ENCODE measurements at places on chromosomes 6 and 20. TPM values are rescaled to one million over a fixed set of nuclear protein-coding genes. Genes with fewer than 3 reads are reported as not detected.

GRCh38 chr6:160962835-160963623 is 28.5 kb upstream of the MAP3K4 start:
- H3K36me3 ChIP-seq: no peaks in the 10 kb centered on the region
- no peaks in the 10 kb centered on the region for H3K27me3 ChIP-seq
- no peak overlapping the region for H3K27ac ChIP-seq
- H3K4me3 ChIP-seq: no peak overlapping the region
- H3K4me1 ChIP-seq: no peaks in the 10 kb centered on the region

DNA sequence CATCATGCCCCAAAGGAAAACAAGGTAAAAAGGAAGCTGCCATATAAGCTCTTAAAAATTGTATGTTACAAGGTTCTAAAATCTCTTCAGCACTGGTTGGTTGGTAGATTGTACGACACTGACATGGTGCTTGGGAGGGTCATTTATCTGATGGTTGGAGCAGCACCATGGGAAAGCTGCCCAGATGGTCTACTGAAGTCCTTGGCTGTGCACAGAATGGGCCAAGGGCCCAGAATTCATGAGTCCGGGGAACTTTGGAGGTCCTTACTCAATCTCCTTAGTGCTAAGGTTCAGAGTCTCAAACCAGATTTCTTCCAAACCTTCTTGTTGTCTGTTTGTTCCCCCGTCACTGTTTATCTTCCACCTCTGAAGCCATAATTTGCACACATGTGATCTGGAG is 314.4 kb downstream of the ESR1 start:
- no peak for DNase-seq
- H3K4me1 ChIP-seq: no peaks in the 10 kb centered on the region

DNA sequence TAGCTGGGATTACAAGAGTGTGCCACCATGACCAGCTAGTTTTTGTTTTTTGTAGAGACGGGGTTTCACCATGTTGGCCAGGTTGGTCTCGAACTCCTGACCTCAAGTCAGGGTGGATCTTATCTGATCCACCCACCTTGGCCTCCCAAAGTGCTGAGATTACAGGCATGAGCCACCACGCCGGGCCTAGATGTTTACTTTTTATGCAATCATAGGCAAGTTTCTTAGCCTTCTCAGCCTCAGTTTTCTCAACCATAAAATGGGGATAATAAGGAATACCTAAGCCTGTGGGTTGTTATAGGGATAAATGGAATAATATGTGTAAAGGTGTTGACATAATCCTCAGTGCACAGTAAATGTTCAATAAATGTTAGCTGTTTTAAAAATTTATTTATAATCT is 9.8 kb downstream of the SPATS1 start:
- peaks cover 8% of the 10 kb centered on the region for H3K27me3 ChIP-seq
- no peak for DNase-seq
- no peak overlapping the region for H3K4me3 ChIP-seq
- H3K27ac ChIP-seq: no peak overlapping the region
- no peaks in the 10 kb centered on the region for H3K36me3 ChIP-seq

DNA sequence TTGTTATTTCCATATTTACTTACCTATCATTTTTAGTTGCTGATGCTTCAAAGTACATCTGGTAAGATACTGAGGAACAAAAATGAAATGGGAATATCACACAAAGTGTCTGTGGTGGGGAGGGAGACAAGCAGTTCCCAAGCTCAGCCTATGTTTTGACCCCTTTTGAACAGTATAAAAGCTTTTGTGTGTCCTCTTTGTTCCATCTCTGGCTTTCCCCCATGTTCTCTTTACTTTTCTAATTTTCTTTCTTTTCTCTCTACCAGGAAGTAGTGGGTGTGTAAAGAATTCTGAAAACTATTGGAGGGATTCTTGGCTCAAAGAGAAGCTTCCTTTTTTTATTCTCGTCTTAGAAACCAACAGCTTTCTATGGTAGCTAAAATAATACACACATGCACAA is 7.4 kb downstream of the TAAR2 start:
- H3K27ac ChIP-seq: no peak overlapping the region
- H3K4me3 ChIP-seq: no peak overlapping the region
- no peaks in the 10 kb centered on the region for H3K4me1 ChIP-seq
- DNase-seq: no peak

GRCh38 chr20:64051561-64052325 is 2.3 kb upstream of the SOX18 start:
- H3K27me3 ChIP-seq: peaks cover 85% of the 10 kb centered on the region
- no peaks in the 10 kb centered on the region for H3K36me3 ChIP-seq
- H3K27ac ChIP-seq: no peak overlapping the region
- no peak overlapping the region for H3K4me3 ChIP-seq

- no peaks in the 10 kb centered on the region for H3K36me3 ChIP-seq
- no peaks in the 10 kb centered on the region for H3K27me3 ChIP-seq
- no peak overlapping the region for H3K27ac ChIP-seq
- H3K4me1 ChIP-seq: no peaks in the 10 kb centered on the region
- DNase-seq: no peak
These were observed 3.7 kb upstream of the SIRPA start for GRCh38 chr20:1891263-1892118.

DNA sequence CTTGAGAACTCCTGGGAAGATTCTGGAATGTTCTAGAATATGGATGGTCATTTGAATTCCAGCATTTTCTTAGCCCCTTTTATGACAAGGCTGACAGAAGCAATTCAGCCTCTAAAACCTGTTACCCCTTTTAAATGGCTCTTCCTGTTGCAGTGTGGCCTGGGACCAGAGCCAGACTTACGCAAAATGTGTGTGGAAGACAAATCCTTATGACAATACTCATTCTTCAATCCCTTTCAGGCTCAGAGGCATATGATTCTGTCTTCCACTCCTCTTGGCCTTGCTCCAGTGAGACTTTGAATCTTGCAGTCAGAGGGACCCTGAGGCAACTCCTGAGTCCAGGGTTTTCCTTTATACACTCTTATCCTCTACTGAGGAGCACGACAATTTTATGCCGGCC is 287.0 kb downstream of the CLIC5 start:
- no peaks in the 10 kb centered on the region for H3K27me3 ChIP-seq
- DNase-seq: no peak
- H3K4me3 ChIP-seq: no peak overlapping the region

DNA sequence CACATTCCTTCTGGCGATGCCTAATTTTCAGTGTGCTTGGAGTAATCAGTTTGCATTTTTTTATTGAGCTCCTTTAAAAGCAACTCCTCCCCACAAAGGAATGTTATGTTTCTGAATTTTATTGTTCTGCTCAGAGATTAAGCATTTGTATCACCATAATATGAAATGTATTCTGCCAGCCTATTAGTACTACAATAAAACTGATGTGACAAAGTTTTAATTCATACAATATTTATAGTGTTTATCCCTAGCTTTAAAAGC is 236.9 kb upstream of the ASCC3 start:
- no peak overlapping the region for H3K27ac ChIP-seq
- no peaks in the 10 kb centered on the region for H3K27me3 ChIP-seq
- H3K4me3 ChIP-seq: no peak overlapping the region

GRCh38 chr6:129513471-129513870 is 196.5 kb downstream of the ARHGAP18 start:
- H3K4me3 ChIP-seq: no peak overlapping the region
- H3K27ac ChIP-seq: no peak overlapping the region
- no peaks in the 10 kb centered on the region for H3K36me3 ChIP-seq
- no peaks in the 10 kb centered on the region for H3K27me3 ChIP-seq

The IPCEF1 gene
- 57.6 TPM for total RNA-seq

- no peak for DNase-seq
- no peaks in the 10 kb centered on the region for H3K36me3 ChIP-seq
- H3K4me1 ChIP-seq: no peaks in the 10 kb centered on the region
- no peaks in the 10 kb centered on the region for H3K27me3 ChIP-seq
- H3K27ac ChIP-seq: no peak overlapping the region
- no peak overlapping the region for H3K4me3 ChIP-seq
These were observed 48.0 kb upstream of the COL10A1 start for GRCh38 chr6:116173928-116174327.

The DNMT3B gene
- total RNA-seq: 0.80 TPM

- no peak overlapping the region for H3K4me3 ChIP-seq
- no peaks in the 10 kb centered on the region for H3K27me3 ChIP-seq
- H3K4me1 ChIP-seq: no peaks in the 10 kb centered on the region
- no peaks in the 10 kb centered on the region for H3K36me3 ChIP-seq
These were observed 35.6 kb downstream of the ADGRF4 start for GRCh38 chr6:47733879-47734558.

GRCh38 chr6:107632381-107633136 is 142.6 kb downstream of the SOBP start:
- no peak overlapping the region for H3K27ac ChIP-seq
- H3K4me3 ChIP-seq: no peak overlapping the region
- no peak for DNase-seq
- no peaks in the 10 kb centered on the region for H3K36me3 ChIP-seq
- H3K27me3 ChIP-seq: peaks cover 28% of the 10 kb centered on the region

DNA sequence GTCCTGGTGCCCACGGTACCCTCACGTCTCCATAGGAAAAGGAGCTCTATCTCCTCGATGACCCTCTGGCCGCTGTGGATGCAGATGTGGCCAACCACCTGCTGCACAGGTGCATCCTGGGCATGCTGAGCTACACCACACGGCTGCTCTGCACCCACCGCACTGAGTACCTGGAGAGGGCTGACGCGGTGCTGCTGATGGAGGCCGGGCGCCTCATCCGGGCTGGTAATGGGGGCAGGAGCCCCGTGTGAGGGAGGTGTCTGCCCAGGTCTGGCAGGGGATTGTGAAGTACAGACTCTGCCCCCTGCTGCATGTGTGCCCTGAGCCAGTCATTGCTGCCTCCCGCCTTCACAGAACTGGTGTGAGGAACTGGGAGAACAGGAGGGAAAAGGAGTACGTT is 12.4 kb downstream of the DLK2 start:
- H3K36me3 ChIP-seq: peaks cover 69% of the 10 kb centered on the region
- no peak overlapping the region for H3K27ac ChIP-seq
- no peaks in the 10 kb centered on the region for H3K4me1 ChIP-seq
- no peak overlapping the region for H3K4me3 ChIP-seq

- H3K4me1 ChIP-seq: no peaks in the 10 kb centered on the region
- no peaks in the 10 kb centered on the region for H3K36me3 ChIP-seq
- H3K4me3 ChIP-seq: no peak overlapping the region
- DNase-seq: no peak
- H3K27ac ChIP-seq: no peak overlapping the region
These were observed 254.8 kb downstream of the CDC5L start for GRCh38 chr6:44642349-44642748.

- no peaks in the 10 kb centered on the region for H3K4me1 ChIP-seq
- no peaks in the 10 kb centered on the region for H3K36me3 ChIP-seq
- DNase-seq: no peak
- no peaks in the 10 kb centered on the region for H3K27me3 ChIP-seq
These were observed 806 bp downstream of the HLA-DOB start for GRCh38 chr6:32815996-32816395.

DNA sequence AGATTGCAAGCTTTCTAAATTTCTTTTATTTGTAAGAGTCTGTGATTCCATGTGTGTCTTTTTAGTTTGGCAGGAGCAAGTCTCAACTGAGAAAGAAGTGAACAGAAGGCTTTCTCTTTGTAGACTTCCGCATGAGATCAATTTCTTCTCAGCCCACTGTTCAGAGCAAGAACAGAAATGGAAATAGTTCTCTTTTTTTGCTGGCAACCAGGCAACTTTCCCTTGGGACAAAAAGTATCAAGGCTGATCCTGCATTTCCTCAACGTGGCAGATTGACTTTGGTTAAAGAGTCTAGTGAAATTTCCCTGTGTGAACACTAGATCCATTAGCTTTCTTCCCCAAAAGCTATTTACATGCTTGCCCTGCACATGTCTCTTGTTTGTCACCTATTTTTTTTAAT is 46.8 kb upstream of the JAG1 start:
- no peaks in the 10 kb centered on the region for H3K27me3 ChIP-seq
- no peaks in the 10 kb centered on the region for H3K4me1 ChIP-seq
- no peaks in the 10 kb centered on the region for H3K36me3 ChIP-seq

The CTNNBL1 gene
- total RNA-seq: 48.8 TPM

The ZNF341 gene
- 4.6 TPM for total RNA-seq

DNA sequence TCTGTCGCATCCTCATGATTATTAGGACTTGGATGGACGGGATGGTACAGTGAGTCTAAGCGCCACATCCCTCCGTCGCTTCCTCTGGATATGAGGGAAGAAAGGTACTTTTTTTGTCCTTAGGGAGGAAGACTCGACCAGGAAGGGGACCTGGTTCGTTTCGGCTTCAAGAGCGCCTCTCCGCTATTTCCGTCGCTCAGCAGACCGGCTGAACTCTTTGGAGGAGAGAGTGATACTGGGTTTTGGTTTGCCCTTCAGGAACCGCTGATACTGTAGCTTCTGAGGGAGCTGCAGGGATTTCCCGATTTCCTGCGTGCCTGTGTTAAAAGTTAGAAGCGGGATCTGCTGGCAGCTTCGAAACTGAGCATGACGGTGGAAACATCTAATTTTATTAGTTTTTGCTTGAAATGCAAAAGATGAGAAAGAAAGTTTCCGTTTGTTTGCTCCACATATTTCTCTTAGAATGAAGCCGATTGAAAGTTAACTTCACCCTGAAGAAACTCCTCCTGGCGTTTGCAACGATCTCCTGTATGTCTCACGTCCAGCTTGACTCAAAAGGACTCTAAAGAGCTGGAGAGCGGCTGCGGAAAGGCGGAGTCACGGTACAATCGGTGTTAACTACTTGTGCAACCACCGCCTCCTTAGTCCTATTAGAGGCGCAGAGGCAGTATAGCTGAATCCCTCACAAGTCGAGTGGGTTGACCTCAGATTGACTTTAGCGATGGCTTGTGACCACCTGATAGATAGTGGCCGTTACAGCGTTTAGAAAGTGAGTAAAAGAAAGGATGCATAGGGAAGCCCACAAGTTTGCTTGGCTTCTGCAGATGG is 129.4 kb downstream of the TRIM27 start:
- H3K36me3 ChIP-seq: no peaks in the 10 kb centered on the region
- peaks cover 56% of the 10 kb centered on the region for H3K27me3 ChIP-seq
- no peak for DNase-seq
- H3K4me1 ChIP-seq: no peaks in the 10 kb centered on the region

GRCh38 chr6:121354764-121355163 is 20.5 kb upstream of the TBC1D32 start:
- no peaks in the 10 kb centered on the region for H3K36me3 ChIP-seq
- DNase-seq: no peak
- peaks cover 4% of the 10 kb centered on the region for H3K27me3 ChIP-seq
- H3K4me3 ChIP-seq: no peak overlapping the region
- H3K4me1 ChIP-seq: no peaks in the 10 kb centered on the region
- no peak overlapping the region for H3K27ac ChIP-seq

DNA sequence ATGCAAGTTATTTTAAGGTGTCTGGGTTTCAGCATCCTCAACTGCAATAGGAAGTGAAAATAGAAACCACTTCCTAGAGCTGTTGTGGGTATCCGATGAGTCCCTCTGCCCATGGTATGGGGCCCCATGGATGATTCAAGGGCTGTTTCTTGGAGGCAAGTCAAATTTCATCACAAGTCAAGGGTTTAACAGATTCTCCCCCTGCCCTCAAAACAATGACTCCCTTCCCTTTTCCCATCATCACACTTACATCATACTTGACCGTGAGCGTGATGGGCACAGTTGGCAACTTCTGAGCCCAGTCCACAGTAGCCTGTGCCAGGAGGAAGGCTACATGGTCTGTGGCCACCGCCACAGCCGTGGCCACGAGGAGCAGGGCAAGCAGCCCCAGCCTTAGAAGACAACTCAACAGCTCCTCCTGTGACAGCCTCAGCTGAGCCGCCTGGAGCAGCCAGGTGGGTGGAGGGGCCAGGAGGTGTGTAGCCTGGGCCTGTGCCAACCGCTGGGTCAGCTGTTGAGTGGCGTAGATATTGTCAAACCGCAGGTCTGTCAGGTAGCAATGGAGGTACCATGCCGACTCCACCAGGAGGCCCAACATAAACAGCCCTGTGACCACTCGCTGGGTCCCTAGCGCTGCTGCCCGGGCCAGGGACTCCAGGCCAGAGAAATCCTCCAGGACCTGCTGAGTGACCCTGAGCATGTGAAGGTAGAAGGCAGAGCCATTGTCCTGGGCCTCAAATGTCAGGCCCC is 5.2 kb downstream of the OCSTAMP start:
- DNase-seq: no peak
- no peak overlapping the region for H3K27ac ChIP-seq

Data from T-cell (primary cell).